Psoas muscle (tissue), 8 donors: ENCODE measurements at places on chromosomes 12 and 14. TPM values are rescaled to one million over a fixed set of nuclear protein-coding genes. Genes with fewer than 3 reads are reported as not detected.

- no peak for DNase-seq
These were observed 513.1 kb downstream of the KCNH5 start for GRCh38 chr14:62532181-62532580.

DNA sequence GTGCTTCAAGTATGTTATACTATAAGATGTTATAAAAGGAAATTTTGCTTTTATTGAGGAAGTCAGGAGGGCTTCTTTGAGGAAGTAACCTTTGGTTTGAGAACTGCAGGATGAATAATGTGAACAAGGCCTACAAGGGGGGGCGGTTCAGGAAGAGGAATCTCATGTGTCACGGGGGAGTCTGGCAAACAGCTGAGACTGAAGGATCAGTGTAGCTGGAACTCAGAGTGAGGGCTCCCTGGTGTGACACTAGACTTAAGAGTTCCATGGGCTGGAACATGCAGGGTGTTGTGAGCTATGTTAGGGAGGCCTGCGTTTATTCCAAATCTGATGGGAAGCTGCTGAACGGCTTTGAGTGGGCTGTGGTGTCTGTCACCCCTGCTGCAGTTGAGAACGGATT is 62.3 kb downstream of the UNC79 start:
- DNase-seq: no peak

CSRP2 gene
- total RNA-seq: 6.9 TPM

IAPP gene
- not detected for total RNA-seq

GRCh38 chr12:67751381-67751928 is 102.9 kb downstream of the DYRK2 start:
- DNase-seq: no peak

- DNase-seq: no peak
These were observed 218.6 kb upstream of the ATP2B1 start for GRCh38 chr12:89927226-89927698.

- no peak for DNase-seq
These were observed 150.3 kb downstream of the LRRK2 start for GRCh38 chr12:40375076-40375475.

- no peak for DNase-seq
These were observed 46.9 kb upstream of the DYNC1H1 start for GRCh38 chr14:101917413-101918017.
